Ecto neural progenitor cell (in vitro differentiated cells): ENCODE measurements at places on chromosomes 6 and 20.

DNA sequence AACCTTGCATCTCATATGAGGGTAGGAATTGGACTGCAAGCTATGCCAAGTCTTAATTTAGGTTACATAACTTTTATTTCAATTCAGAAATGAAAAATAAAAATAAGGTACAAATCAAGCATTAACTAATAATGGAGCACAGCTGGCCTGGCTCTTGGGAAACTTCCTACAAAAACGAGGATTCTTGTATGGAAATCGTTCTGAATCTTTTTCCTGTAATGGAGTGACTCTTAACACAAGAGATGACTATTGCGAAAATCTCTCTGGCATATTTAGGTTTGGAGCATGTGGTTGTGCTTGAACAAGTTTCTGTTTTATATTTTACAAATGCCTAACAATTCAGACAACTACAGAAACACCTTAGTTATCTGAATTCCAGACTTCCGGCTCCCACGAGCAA is 34.0 kb upstream of the PI16 start:
- DNase-seq: no peak

DNA sequence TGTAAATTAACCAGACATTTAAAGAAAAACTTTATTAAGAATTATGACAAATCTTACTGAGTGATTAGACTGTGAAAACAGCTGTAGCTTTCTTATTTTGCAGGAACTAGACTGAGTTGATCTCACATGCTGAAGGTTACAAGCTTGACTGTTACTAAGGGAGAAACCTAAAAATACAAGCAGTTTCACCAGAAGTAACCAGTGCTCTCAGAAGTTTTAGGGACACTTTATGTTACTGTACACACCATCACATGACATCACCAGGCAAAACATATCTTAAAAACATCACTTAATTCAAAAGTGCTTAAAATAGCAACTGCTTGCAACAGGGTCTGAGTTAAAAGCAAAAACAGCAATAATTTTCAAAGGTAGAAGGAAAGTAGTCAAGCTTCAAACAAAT is 5.4 kb downstream of the FBXO30 start:
- no peak for DNase-seq

- no peak for DNase-seq
These were observed 14.7 kb downstream of the AKIRIN2 start for GRCh38 chr6:87687296-87687695.

DNA sequence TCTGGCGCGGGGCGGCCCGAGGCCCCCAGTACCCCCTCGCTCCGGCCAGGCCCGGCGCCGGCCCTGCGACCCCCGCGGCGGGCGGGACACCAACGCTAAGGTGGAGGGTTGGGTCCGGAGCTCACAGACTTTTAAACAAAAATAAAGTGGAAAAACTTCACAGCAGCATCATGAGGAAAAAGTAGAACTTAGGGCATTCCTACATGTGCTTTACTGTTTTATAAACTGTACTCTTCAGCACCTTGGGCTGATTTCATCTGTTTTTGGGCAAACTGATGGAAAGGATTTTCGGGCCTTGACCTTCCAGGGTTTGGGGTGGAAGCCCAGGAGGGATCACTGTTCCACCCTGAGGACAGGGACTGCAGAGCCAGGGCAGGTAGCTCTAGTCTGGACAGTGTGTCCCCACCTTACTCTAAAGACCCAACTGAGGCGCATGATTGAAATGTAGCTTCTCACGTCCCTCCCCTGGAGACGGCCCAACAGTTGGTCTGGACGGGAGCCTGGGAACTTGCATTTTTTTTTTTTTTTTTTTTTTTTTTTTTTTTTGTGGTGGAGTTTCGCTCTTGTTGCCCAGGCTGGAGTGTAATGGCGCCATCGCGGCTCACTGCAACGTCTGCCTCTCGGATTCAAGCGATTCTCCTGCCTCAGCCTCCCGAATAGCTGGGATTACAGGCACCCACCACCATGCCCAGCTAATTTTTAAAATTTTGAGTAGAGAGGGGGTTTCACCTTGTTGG is 740 bp downstream of the NELFCD start:
- DNase-seq: no peak

GRCh38 chr20:49160057-49160929 is 27.8 kb downstream of the STAU1 start:
- DNase-seq: no peak

- DNase-seq: no peak
These were observed 7.4 kb upstream of the ADTRP start for GRCh38 chr6:11785774-11786579.

DNA sequence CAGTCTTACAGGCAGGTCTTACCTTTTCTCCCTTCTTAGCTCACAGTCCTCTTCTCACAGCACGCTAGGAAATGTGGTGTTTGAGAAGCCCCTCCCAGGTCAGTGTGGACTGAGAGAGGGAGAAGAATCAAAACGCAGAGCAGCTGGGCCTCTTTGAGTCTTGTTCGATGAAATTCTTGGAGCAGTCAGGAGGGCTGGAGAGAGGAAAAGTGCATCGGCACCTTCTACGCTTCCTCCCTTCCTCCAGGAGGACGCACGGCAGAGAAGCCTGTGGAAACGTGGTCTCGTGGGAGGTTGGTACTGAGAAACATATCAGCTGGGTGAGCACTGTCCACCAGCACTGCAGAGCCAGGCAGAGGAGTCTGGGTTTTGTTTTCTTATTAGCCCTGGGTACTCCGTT is 52.7 kb downstream of the TXLNB start:
- DNase-seq: no peak

- no peak for DNase-seq
These were observed 13.3 kb downstream of the FHL5 start for GRCh38 chr6:96576221-96576620.

- no peak for DNase-seq
These were observed 345.0 kb downstream of the QKI start for GRCh38 chr6:163759542-163759941.

DNA sequence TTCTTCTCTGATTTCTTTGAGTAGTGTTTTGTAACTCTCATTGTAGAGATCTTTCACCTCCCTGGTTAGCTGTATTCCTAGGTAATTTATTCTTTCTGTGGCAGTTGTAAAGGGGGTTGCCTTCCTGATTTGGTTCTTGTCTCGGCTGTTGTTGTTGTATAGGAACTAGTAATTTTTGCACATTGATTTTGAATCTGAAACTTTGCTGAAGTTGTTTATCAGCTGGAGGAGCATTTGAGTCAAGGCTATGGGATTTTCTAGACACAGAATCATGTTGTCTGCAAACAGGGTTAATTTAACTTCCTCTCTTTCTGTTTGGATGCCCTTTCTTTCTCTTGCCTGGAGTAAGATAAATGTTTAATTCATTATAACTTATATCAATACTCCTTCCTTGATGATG is 86.4 kb downstream of the OLIG3 start:
- no peak for DNase-seq

DNA sequence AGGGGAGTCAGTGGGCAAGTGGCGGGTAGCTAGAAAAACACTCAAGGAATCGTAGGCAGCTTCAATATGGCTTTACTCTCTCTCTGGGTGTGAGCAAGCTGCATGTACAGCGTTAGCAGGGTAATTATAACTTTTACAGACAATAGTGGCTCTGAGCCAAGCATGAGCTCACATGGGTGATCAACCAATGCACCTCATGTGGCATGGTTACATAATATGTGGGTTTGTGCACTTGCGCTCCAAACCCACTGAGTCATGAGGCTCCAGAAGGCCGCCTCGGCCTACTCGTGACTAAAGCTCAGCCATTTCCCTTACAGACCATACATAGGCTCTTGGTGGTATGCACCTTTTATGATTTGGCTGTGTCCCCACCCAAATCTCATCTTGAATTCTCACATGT is 78.4 kb upstream of the FBXL4 start:
- no peak for DNase-seq

- DNase-seq: no peak
These were observed 976 bp downstream of the PIGT start for GRCh38 chr20:45416917-45417316.

GRCh38 chr6:23305325-23305943 is 736.1 kb downstream of the HDGFL1 start:
- DNase-seq: no peak

DNA sequence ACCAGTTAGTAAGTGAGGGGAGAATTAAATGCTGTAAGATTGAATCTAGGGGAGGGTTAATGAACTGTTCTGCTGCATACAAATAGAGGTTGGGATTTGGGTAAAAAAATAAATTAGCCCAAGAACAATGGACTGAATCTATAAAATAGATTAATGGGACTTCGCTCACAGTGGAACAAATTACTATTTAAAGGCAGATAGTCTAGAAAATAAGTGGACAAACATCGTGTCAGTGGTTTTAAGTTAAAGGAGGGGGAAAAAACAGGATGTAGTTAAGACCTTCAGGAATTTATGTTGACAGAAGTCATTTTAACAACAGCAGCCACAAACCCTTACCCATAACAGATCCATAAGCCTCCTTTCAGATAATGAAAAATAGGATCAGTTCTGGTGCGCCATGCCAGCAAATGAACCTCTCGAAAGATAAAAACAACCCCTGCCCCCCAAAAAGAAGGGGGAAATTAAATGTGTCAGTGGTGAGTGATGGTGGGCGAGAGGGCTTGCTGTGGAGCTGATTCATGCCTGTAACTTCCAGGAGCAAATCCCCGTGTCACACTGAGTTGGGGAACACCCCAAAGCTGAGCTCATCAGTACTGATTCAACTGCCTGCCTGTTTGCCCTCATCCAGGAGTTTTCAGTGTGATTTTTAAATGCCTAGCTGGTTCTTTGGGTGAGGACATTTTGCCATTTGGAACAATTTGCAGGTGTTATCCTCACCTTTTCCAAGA is 86.8 kb downstream of the PPP1R14C start:
- no peak for DNase-seq

DNA sequence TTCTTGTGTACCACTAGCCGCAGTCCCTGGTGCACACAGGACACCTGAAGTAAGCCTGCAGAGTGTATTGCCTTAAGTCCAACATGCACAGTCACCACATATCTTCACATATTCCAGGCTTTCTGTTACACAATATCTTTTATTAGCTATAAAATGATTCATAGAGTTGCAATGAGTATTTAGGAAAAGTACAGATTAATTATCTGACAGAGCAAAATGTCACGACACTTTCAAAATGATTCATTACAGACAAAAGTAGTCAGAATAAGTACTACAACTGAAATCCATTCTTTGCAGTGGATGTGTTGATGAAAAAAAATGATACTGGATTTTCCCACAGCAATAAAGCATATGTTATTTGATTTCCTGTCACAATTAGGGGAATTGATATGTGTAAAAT is 199.5 kb upstream of the ASCC3 start:
- DNase-seq: no peak

- DNase-seq: no peak
These were observed 45.6 kb upstream of the ANKEF1 start for GRCh38 chr20:9989066-9989724.

DNA sequence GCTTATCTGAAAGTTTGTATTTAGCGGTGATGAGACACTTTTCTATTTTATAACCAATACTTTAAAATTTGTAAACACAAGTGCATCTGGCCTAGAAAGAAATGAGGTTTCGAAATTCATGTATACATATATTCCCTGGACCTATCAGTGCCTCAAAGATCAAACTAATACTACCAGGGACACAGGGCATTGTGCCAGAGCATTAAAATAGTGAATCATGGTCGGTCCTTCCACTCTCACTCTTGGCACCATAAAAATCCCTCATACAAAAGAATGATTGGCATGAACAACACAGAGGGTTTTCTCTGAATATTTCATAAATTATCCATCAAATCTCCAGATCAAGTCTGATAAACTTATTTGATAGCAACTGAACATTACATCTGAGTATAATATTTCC is 62.0 kb downstream of the MMUT start:
- DNase-seq: no peak

DNA sequence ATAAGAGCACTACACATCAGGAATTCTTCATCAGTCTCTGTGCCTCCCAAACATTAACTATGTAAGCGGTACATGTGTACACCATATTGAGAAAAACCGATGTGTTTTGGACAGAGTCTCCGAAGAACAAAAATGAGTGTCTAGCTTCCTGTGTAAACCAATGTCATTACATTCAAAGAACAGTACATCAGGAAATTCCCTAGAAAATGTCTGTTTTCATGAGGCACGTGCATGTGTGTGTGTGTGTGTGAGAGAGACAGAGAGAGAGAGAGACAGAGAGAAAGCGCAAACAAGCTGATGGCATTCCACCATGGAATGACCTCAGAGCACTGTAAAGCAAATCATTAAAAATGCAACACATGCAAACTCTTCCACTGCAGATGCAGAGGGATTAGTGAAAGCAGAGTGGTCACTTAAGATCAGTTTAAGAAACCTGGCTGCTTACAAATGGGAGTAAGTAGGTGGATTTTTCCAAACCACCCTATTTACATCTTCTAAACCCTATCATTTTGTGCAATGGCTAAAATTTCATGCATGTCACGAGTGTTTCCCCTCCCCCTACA is 133.9 kb downstream of the HIVEP2 start:
- no peak for DNase-seq

GRCh38 chr6:160995271-160995670 is 3.7 kb downstream of the MAP3K4 start:
- DNase-seq: no peak

- DNase-seq: no peak
These were observed 293.5 kb downstream of the PRL start for GRCh38 chr6:22003287-22003686.

DNA sequence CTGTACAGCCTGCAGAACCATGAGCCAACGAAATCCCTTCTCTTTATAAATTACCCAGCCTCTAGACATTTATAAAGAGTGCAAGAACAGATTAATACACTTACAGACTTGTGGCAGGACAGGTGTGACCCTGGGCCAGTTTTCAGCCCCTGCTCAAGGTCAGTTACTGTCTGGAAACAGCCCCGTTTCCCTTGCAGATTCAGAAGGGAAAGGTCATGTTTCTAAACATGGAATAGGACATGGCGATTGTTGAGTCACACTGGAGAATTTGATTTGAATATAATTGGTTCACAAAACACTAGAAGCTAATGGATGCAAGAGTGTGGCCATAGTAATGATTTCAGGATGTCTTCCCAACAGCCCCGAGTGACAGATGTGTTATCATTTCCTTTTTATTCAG is 248.8 kb downstream of the DLL1 start:
- no peak for DNase-seq

GRCh38 chr20:52593654-52594053 is 378.5 kb upstream of the TSHZ2 start:
- no peak for DNase-seq

GRCh38 chr20:13425381-13426135 is 204.5 kb downstream of the ISM1 start:
- no peak for DNase-seq
